ENCODE measurements at places on chromosomes 3 and 15.

GRCh38 chr15:63260791-63261190 is 16.6 kb upstream of the APH1B start:
- DNase-seq: no peak

GRCh38 chr15:79868554-79868953 is 28.3 kb downstream of the MTHFS start:
- DNase-seq: no peak

DNA sequence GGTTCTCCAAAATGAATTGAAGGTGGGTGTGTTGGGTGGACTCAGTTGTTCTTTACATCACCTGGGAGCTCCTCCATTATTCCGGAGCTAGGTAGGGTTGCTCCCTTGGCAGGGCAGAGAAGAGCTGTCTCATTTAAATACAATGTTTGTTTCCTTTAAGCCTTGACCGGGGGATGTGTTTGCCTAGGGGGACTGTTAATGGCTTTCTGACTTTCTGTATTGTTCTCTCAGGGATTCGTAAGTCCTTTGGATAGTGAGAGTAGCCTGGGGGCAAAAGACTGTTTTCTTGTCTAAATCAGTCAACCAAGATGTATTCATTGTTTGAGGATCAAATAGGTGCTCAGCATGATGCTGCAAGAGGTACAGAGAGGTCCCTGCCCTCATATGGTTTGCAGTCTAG is 71.1 kb downstream of the CDAN1 start:
- DNase-seq: no peak

DNA sequence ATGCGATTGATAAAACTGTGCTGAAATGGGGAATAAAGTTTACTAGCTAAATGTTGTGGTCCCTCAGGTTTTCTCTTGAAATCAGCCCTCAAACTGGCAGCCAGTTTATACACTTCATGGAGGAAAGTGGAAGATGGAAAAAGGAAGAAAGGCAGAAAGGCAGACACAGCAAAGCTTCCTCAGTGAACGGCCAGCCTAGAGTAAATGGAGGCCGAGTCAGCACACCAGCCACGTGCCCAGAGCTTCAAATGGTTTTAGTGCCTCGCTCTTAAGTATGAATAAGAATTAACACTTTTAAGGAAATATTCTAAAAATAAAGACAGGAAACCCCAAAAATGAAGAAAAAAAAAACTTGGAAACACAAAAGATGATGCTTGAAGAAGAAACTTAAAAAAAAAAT is 48.3 kb downstream of the GNB4 start:
- no peak for DNase-seq

DNA sequence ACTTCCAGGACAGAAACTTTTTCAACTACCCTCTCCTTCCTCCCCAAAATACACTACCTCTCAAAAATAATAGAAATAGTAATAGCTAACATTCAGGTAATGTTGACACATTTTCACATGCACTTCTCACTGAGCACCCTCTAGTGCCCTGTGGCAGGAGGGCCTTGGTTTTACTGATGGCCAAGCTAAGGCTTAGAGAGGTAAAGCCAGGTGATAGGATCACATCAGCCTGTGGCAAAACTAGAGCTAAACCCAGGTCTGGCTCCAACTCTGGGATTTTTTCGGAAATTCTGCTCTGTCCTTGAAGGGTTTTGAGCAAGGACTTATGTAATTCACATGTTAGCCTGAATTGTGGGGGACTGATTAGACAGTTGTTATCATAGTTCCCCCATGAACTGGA is 922 bp upstream of the TAMM41 start:
- DNase-seq: no peak

GRCh38 chr3:105647047-105647446 is 221.8 kb downstream of the CBLB start:
- DNase-seq: no peak

Data from stimulated activated CD8-positive, alpha-beta memory T cell treated with anti-CD3 and anti-CD28 coated beads, Interleukin-15, amount 100 ng/mL, for 4 hours (primary cell).